Common myeloid progenitor, CD34-positive (primary cell): ENCODE measurements at places on chromosomes 6 and 20.

- no peak overlapping the region for H3K27ac ChIP-seq
- no peaks in the 10 kb centered on the region for H3K27me3 ChIP-seq
- no peak overlapping the region for H3K4me3 ChIP-seq
- no peaks in the 10 kb centered on the region for H3K4me1 ChIP-seq
Measured at GRCh38 chr6:19876672-19877071, 39.5 kb downstream of the ID4 start.

DNA sequence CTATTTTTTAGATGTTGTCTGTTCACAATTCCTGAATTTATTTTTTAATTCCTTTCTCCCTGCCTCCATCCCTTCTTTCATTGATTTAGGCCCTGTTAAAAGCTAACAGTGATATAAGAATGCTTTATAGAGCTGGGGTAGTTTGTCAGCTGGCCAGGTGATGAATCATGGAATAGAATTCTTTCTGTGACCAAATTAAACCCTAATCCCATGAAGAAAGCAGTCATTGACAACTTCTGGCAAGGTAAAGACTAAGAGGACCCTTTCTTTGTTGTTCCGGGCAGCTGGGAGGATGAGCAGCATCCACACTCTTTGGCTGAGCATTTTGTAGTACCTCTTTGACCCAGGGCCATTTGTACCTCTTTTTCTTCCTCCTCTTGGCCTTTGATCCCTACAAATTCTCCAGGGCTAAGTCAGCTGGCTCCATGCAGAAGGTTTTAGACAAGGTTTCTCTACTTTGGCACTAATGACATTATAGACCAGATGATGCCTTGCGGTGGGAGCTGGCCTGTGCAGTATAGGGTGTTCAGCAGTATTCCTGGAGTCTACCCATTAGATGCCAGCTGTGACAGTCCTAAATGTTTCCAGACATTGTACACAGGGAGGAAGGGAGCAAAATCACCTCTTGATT, 102.9 kb downstream of the SLX4IP start:
- H3K4me3 ChIP-seq: no peak overlapping the region
- peaks cover 38% of the 10 kb centered on the region for H3K4me1 ChIP-seq
- no peak for DNase-seq
- H3K36me3 ChIP-seq: peaks cover 3% of the 10 kb centered on the region

DNA sequence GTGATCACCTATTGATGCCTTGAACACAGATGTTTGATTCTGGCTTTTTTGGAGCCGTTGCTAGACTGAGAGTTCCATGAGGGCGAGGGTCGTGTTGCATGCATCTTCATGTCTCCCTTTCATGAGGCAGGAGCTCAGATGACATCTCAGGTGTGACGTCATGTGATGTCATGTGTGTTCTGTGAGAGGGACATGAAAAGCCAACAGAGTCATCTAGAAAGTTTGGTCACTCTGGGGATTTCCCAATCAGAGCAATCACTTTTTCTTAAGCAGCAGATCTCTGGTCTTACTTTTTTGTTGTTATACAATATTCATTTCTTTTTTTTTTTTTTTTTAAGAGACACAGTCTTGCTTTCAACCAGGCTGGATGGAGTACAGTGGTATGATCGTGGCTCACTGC, 411.8 kb downstream of the PREX1 start:
- H3K4me3 ChIP-seq: no peak overlapping the region
- H3K36me3 ChIP-seq: no peaks in the 10 kb centered on the region
- no peak for DNase-seq
- peaks cover 5% of the 10 kb centered on the region for H3K27me3 ChIP-seq
- no peak overlapping the region for H3K27ac ChIP-seq

GRCh38 chr20:62952968-62953838, 694 bp downstream of the SLC17A9 start:
- H3K27ac ChIP-seq: peak overlapping the region; percentile 83
- H3K36me3 ChIP-seq: peaks cover 38% of the 10 kb centered on the region
- peak overlapping the region; percentile 66 for H3K4me3 ChIP-seq

DNA sequence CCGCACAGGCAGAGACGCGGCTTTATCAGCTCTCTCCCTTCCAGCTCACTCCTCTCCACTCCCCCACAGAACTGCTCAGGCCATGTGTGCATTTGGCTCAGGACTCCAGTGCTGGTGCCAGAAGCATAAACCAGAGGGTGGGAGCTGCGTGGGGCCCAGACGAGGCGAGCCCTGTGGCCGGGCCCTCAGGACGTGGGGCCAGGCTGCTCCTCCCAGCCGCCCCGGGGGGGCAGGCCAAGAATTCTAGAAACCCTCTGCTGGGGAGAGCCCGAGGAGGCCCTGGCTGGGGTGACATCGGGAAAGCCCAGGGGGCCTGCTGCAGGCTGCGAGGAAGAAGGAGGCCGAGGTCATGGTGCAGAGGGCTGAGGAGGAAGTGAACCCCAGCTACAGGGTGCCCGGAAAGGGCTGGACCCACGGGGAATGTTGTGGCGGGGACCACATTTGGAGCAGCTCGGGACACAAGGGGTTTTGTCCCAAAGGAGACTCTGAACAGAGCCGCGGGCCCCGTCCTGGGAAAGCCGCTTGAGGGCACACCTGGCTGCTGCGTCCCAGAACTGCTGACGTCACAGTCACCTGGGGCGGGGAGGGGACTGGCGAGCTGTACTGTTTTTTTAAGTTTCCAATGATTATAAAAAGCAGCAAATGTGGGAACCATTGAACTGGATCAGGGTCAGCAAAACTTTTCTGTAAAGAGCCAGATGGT, 107.1 kb downstream of the BANF2 start:
- no peaks in the 10 kb centered on the region for H3K4me1 ChIP-seq
- no peaks in the 10 kb centered on the region for H3K36me3 ChIP-seq
- H3K4me3 ChIP-seq: no peak overlapping the region
- H3K27me3 ChIP-seq: no peaks in the 10 kb centered on the region

DNA sequence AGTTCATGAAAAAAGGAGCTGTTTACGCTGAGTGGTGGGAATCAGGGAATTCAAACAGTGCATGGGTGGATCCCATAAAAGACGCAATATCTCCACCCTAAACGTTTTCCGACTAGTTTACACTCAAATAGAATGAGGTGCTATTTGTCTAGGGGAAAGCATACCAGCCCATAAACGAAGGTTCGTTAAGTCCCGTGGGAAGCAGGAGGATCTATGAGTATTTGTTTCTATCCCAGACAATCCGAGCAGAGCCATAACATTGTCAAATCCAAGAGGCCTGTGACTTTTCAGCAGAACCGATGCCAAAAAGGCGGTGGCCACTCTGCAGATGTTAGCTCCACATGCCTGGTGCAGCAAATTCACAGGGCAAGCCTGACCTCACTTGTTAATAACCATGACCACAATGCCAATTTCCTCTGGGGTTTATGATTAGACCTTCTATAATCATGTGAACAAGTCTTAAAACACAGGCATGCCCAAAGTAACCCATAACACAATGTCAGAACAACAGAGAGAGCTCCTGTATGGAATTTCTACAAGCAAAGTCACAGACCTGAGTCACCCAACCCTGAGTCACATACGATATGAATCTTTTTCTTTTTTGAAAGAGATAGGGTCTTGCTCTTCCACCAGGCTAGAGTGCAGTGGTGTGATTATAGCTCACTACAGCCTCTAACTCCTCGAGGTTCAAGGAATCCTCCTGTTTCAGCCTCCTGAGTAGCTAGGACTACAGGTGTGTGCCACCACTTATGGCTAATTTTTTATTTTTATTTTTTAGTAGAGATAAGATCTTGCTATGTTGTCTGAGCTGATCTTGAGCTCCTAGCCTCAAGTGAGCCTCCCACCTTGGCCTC, 123.3 kb downstream of the KIF13A start:
- peaks cover 3% of the 10 kb centered on the region for H3K4me1 ChIP-seq
- no peaks in the 10 kb centered on the region for H3K27me3 ChIP-seq
- H3K4me3 ChIP-seq: no peak overlapping the region
- no peak for DNase-seq

GRCh38 chr6:46963626-46964025, 41.9 kb upstream of the ADGRF5 start:
- no peak overlapping the region for H3K27ac ChIP-seq
- no peak for DNase-seq
- no peaks in the 10 kb centered on the region for H3K36me3 ChIP-seq
- H3K4me1 ChIP-seq: no peaks in the 10 kb centered on the region
- no peaks in the 10 kb centered on the region for H3K27me3 ChIP-seq
- no peak overlapping the region for H3K4me3 ChIP-seq

DNA sequence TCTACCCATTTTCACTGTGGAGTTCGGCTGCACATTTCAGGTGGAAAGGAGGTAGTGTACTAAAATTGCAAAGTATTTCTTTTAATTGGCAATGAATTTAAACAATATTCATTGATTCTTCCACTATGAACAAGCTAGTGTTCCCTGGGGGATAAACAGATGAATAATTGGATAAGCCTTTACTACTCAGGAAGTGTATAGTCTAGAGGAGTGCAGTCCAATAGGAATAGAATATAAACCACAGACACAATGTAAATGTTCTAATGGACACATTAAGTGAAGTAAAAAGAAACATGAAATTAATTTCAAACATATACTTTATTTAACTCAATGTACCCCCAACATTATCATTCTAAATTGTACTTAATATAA, 28.7 kb downstream of the SGK1 start:
- H3K36me3 ChIP-seq: no peaks in the 10 kb centered on the region
- H3K27me3 ChIP-seq: no peaks in the 10 kb centered on the region
- H3K4me1 ChIP-seq: peaks cover 14% of the 10 kb centered on the region
- no peak overlapping the region for H3K4me3 ChIP-seq

- H3K4me1 ChIP-seq: no peaks in the 10 kb centered on the region
- H3K36me3 ChIP-seq: no peaks in the 10 kb centered on the region
- H3K27ac ChIP-seq: no peak overlapping the region
- no peaks in the 10 kb centered on the region for H3K27me3 ChIP-seq
- DNase-seq: no peak
Measured at GRCh38 chr6:51468704-51469103, 618.7 kb downstream of the PKHD1 start.

GRCh38 chr20:47360297-47361056, 4.0 kb upstream of the ZMYND8 start:
- H3K4me1 ChIP-seq: peaks cover 79% of the 10 kb centered on the region
- peak; percentile 96 for DNase-seq
- no peaks in the 10 kb centered on the region for H3K27me3 ChIP-seq

- H3K4me3 ChIP-seq: no peak overlapping the region
- no peaks in the 10 kb centered on the region for H3K36me3 ChIP-seq
- no peaks in the 10 kb centered on the region for H3K27me3 ChIP-seq
Measured at GRCh38 chr20:14950633-14951032, 613.2 kb upstream of the FLRT3 start.

DNA sequence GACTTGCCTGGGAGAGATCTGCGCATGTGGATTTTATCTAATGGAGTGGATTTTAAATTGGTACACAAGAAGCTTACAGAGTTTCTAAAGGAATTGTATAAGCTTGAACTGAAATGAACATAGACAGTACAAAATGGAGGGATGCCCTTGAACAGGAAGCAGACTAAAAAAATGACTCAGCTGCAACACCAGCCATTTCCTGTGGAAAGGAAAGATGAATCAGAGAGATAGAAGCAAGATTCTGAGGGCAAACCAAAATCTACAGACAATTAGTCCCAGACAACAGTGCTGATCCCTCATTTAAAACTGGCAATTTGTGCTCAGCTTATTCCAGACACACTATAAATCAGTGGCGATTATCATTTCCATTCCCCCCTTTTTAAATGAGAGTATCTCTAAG, 114.6 kb upstream of the TCF21 start:
- no peak overlapping the region for H3K4me3 ChIP-seq
- H3K4me1 ChIP-seq: no peaks in the 10 kb centered on the region
- H3K27me3 ChIP-seq: peaks cover 2% of the 10 kb centered on the region
- no peak for DNase-seq
- H3K36me3 ChIP-seq: no peaks in the 10 kb centered on the region

DNA sequence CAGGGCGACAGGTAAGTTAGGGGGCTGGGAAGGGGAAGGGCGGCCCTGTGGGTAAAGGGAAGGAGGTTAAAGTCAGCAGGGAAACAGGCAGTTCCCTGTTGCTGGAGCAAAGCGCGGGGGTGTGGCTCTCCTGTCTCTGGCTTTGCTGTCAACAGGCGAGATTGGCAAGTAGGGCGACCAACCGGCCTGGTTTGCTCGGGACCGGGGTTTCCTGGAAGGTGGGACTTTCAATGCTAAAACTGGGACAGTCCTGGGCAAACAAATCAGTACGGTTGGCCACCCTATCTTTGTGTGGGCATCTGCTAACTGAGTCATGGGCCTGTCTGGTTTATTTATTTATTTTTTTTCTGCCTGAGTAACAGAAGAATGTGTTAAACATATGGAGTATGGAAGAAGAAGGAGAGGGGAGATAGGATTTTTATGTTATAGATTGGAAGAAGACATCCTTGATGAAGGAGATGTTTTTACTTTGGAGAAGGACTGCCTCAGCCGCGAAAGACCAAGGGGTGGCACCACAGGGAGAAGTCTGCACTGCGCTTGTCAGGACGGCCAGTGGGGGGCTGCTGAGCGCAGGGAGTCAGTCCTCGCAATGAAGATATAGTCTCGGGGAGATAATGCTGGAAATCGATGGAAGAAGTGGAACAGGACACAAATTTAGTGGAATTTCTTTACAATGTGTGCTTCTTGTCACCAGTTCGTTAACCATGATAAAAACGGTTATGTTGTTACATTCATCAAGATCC, 43.4 kb upstream of the ESR1 start:
- peaks cover 4% of the 10 kb centered on the region for H3K4me1 ChIP-seq
- H3K4me3 ChIP-seq: no peak overlapping the region
- H3K27me3 ChIP-seq: no peaks in the 10 kb centered on the region
- peak; percentile 70 for DNase-seq
- H3K27ac ChIP-seq: no peak overlapping the region

GRCh38 chr6:125984311-125984710, 2.0 kb upstream of the TRMT11 start:
- no peaks in the 10 kb centered on the region for H3K36me3 ChIP-seq
- no peak for DNase-seq
- H3K4me3 ChIP-seq: no peak overlapping the region

GRCh38 chr6:160102956-160103824, 18.4 kb upstream of the SLC22A1 start:
- H3K36me3 ChIP-seq: no peaks in the 10 kb centered on the region
- no peak overlapping the region for H3K4me3 ChIP-seq
- H3K4me1 ChIP-seq: peaks cover 24% of the 10 kb centered on the region

- H3K27me3 ChIP-seq: no peaks in the 10 kb centered on the region
- no peak overlapping the region for H3K4me3 ChIP-seq
- no peaks in the 10 kb centered on the region for H3K4me1 ChIP-seq
- DNase-seq: no peak
- no peak overlapping the region for H3K27ac ChIP-seq
Measured at GRCh38 chr6:12196326-12196936, 93.7 kb upstream of the EDN1 start.

GRCh38 chr6:158519761-158520160, 40.1 kb upstream of the TMEM181 start:
- no peak overlapping the region for H3K27ac ChIP-seq
- H3K4me1 ChIP-seq: peaks cover 12% of the 10 kb centered on the region
- DNase-seq: no peak
- peaks cover 10% of the 10 kb centered on the region for H3K27me3 ChIP-seq
- no peaks in the 10 kb centered on the region for H3K36me3 ChIP-seq

- H3K36me3 ChIP-seq: peaks cover 2% of the 10 kb centered on the region
- H3K4me1 ChIP-seq: peaks cover 4% of the 10 kb centered on the region
- no peak overlapping the region for H3K27ac ChIP-seq
- peak; percentile 34 for DNase-seq
- H3K27me3 ChIP-seq: no peaks in the 10 kb centered on the region
- H3K4me3 ChIP-seq: no peak overlapping the region
Measured at GRCh38 chr6:24520929-24521546, 26.3 kb downstream of the ALDH5A1 start.

GRCh38 chr6:165988302-165988756, 179.3 kb downstream of the TBXT start:
- DNase-seq: no peak
- H3K27ac ChIP-seq: no peak overlapping the region
- H3K36me3 ChIP-seq: no peaks in the 10 kb centered on the region
- H3K4me3 ChIP-seq: peak overlapping the region; percentile 58
